ENCODE measurements at places on chromosomes 16 and 17.

DNA sequence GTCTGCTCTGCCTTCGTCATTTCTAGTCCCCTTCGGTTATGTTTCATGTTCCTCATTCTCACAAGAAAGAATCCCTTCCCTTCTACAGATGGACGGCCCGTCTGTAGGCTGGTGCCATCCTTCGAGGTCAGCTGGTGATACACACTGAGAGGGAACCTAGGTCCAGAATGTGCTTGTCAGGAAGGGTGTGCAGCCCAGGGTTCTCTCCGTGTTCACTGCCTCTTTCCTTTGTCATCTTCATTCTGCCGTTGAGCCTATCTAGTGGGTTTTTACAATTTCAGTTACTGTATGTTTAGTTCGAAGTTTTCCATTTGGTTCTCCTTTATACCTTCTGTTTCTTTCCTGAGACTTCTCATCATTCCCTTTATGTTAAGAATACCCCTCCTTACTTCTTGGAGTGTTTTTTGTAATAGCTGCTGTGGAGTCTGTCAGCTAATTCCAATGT, 18.9 kb downstream of the KIAA0513 start:
- DNase-seq: no peak

GRCh38 chr16:57899771-57900661, 70.9 kb downstream of the CNGB1 start:
- DNase-seq: peak; percentile 57

GRCh38 chr16:69709456-69710084, 16.8 kb downstream of the NQO1 start:
- DNase-seq: no peak

- no peak for DNase-seq
Observed at GRCh38 chr16:78230832-78231231, 131.4 kb downstream of the WWOX start.

GRCh38 chr16:25027781-25028180, 12.6 kb upstream of the ARHGAP17 start:
- peak; percentile 21 for DNase-seq

DNA sequence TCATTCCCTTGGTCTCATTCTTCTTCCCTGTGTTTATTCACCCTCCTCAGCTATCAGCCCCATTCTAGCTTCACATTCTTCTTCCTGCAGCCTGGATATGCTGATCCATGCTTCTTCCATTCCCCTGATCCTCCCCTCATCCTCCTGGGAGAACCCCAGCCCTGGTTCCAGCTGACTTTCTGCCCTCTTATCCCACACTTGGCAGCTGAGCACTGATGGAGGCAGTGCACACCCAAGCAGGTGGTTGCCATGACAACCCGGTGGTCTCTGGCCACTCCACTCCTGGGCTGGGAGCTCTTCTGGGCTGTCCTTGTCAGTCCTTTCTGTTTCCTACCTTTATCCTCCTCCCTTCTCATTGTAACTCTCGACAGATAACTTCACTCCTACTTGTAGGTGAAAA, 16.7 kb upstream of the TUBG2 start:
- no peak for DNase-seq

DNA sequence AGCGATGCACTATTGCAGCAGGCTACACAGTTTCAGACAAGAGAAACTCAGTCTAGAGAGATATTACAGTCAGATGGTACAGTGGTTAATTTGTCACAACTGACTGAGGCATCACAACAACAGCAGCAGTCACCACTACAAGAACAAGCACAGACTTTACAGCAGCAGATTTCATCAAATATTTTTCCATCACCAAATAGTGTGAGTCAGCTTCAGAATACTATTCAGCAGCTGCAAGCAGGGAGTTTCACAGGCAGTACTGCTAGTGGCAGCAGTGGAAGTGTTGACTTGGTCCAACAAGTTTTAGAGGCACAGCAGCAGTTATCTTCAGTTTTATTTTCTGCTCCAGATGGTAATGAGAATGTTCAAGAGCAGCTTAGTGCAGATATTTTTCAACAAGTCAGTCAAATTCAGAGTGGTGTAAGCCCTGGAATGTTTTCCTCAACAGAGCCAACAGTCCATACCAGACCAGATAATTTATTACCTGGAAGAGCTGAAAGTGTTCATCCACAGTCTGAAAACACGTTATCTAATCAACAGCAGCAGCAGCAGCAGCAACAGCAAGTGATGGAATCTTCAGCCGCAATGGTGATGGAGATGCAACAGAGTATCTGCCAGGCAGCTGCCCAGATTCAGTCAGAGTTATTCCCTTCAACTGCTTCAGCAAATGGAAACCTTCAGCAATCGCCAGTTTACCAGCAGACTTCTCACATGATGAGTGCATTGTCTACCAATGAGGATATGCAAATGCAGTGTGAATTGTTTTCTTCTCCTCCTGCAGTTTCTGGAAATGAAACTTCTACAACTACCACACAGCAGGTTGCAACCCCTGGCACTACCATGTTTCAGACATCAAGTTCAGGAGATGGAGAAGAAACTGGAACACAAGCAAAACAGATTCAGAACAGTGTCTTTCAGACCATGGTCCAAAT, 34.1 kb downstream of the NQO1 start:
- DNase-seq: no peak

DNA sequence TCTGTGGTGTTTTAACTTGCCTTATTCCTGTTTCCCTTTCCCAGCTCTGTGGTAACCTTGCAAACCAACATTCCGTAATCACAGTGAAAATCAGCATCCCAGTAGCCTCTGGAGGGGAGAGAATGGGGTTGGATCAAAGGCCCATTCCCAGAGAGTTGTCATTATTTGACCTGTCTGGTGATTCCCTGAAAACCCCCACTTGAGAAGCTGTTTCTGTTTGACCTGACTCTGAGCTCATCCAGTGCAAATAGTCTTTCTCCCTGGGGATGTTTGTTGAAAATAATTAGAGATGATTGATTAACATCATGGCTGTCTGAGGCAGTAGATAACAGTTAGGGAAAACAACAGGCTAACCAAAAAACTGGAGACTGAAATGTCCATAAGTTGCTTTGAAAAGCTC, 3.0 kb downstream of the CACNG1 start:
- DNase-seq: no peak

DNA sequence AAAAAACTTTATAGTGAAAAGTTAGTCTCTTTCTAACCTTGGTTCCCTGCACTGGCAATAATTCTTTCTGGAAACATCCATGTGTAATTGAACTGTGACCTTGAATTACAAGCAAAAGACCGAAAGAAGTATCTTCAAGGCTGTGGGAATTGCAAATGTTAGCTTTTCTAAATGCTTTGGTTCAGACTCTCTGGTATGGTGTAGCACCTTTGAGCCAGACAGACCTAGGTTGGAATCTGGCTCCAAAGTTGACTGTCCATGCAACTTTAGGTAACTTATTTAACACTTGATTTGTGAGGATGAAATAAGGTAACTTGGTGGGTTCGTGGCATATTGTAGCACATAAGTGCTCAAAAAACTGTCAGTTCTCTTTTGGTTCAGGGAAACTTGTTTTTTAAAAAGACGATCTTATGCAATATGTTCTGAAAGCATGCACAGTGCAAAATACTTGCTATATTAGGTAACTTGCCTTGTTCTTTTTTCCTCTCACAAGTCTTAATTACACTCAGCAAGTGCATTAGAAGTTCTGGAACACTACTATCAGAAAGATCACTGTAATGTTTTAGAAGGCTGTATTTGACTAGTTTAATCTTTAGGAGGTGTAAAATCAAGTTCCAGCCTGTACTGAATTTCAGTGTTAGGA, 46.3 kb downstream of the TANGO6 start:
- no peak for DNase-seq

DNA sequence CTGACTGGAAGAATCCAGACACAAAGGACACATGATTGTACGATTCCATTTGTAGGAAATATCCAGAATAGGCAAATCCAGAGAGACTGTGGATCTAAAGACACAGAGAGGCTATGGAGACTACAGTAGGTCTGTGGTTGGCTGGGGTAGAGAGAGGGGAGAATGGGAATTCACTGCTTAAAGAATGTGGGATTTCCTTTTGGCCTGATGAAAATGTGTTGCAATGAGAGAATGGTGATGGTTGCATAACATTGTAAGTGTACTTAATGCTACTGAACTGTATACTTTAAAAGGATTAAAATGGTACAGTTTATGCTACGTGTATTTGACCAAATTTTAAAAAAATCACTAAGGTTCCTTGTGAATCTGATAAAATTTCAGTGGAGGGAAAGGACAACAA, 62.1 kb downstream of the GPRC5B start:
- DNase-seq: no peak

Measured in stimulated activated CD8-positive, alpha-beta memory T cell treated with anti-CD3 and anti-CD28 coated beads, Interleukin-7, amount 100 ng/mL, for 4 hours (primary cell).